ENCODE measurements at places on chromosomes 13 and 19.

DNA sequence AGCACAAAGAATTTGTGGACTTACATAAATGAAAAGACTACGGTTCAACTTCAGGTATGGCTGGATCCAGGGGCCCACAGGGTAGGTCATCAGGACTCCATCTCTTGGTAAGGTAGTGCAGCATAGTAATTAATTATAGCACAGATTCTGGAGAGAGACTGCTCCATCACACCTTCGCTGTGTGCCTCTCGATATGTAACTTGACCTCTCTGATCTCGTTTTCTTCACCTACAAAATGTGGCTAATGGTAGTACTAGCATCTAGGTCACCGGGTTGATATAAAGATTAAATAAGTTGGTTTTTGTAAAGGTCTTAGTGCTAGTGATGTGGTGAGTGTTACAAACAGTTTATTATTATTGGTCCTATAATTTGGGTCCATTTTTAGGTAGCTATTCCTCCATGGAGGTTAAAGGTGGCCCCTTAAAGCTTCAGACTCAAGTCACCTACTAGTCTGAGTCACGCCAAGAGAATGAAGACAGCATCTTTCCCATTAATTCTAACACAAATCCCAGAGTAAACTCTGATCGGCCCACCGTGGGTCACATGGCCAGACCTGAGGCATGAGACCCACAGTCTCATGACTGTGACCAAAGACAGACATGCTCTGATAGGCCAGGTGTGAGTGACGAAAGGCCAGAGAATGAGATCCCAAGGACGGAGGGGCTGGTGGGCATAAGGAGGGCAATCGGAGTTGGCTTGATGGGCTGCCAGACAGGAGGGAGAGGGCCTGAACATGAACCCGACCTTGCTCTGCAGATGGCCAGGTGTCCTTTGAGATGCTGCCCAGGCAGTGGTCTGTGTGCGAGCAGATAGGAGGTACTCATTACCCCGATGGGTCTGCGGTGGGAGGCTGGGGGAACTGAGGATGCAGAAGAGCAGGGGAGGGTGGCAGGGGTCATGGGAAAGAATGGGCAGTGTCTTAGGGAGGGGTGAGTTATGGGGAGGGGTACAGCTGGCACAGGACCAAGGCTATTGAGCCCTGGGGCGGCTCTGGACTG is 18.3 kb upstream of the PSMD8 start:
- DNase-seq = no peak

DNA sequence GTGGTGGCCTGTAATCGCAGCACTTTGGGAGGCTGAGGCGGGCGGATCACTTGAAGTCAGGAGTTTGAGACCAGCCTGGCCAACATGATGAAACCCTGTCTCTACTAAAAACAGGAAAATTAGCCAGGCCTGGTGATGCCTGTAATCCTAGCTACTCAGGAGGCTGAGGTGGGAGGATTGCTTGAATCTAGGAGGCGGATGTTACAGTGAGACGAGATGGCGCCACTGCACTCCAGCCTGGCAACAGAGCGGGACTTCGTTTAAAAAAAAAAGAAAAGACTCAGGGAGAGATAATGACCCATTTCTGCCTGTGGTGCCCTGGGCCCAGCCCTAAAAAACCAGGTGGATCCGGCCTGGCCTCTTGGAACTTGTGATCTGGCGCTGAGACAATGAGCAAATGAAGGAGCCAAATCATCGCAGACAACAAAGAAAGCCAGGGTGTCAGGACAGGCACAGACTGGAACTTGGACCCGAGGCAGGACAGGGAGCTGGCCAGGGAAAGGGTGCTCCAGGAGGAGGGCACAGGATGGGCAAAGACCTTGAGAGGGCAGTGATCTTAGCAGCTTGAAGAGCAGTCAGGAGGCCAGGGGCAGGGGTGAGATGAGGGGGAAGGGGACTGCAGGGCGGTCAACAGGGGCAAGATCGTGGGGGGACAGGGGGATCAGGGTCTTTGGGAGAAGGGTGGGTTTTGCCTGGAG is 962 bp upstream of the JAK3 start:
- DNase-seq = no peak

- DNase-seq = no peak
Measured at GRCh38 chr13:83622422-83622784, 259.9 kb downstream of the SLITRK1 start.

DNA sequence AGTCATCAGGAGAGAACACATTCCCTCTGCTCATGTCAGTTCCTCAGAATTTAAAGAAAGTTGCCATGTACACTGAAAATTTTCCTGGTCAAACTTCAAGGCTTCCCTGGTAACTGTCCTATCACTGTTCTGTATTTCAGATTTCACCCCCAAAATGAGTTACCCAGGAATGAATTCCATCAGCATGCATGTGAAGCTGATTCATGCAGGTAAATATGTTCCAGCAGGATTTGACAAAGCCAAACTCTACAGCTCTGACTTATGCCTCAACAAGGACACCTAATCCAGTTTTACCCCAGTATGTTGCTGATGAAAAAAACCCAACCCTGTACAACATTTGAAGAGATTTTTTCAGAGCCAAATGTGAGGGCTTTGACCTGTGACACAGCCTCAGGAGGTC is 21.5 kb downstream of the LIG4 start:
- DNase-seq = no peak

GRCh38 chr19:989381-990081 is 5.4 kb downstream of the WDR18 start:
- no peak for DNase-seq

- DNase-seq = no peak
Measured at GRCh38 chr13:99695857-99696256, 194.6 kb downstream of the TM9SF2 start.

GRCh38 chr19:50264483-50265186 is 61.2 kb downstream of the MYH14 start:
- DNase-seq = no peak

Measured in hippocampal formation (tissue), 2 donors.